HepG2 (cell line): ENCODE measurements at places on chromosomes 2 and 18. TPM values are rescaled to one million over a fixed set of nuclear protein-coding genes. Genes with fewer than 3 reads are reported as not detected.
A peak's percentile ranks its signal among the peaks of the same experiment; 100 is the strongest.

- no peak overlapping the region for H3K27ac ChIP-seq
- H3K4me3 ChIP-seq: no peak overlapping the region
- H3K27me3 ChIP-seq: 0 out of 3 replicates have a peak, but pooled peaks cover 8% of the 10 kb centered on the region
- H3K36me3 ChIP-seq: no peaks in the 10 kb centered on the region
- no peaks in the 10 kb centered on the region for H3K4me1 ChIP-seq
These were observed 7.7 kb upstream of the ICOS start for GRCh38 chr2:203928849-203929248.

Gene CFAP65
- polyA plus RNA-seq: 0.03 and 0.05 TPM in 2 replicates

DNA sequence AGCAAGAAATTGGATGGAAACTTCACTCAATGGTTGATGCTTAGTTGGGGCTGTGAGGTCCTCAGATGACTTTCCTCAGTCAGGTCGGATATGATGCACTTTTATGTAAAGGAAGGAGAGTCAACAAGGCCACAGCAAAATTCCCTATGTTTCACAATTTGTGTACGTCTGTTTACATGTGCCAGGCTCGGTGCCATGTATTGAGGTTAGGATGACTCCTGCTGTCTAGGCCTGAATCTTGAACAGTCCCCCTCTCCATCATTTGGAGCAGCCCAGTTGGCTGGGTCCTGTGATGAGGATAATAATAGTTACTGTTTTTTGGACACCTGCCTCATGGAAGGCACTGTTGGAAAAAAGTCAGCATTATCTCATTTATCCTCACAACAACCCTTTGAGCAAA, 43.1 kb downstream of the VSNL1 start:
- DNase-seq: no peak
- no peaks in the 10 kb centered on the region; the same call in 1 of the 2 replicates for H3K36me3 ChIP-seq
- peaks cover 70% of the 10 kb centered on the region for H3K4me1 ChIP-seq
- H3K27me3 ChIP-seq: no peaks in the 10 kb centered on the region

Gene HOXD9
- polyA plus RNA-seq: not detected in 2 replicates

DNA sequence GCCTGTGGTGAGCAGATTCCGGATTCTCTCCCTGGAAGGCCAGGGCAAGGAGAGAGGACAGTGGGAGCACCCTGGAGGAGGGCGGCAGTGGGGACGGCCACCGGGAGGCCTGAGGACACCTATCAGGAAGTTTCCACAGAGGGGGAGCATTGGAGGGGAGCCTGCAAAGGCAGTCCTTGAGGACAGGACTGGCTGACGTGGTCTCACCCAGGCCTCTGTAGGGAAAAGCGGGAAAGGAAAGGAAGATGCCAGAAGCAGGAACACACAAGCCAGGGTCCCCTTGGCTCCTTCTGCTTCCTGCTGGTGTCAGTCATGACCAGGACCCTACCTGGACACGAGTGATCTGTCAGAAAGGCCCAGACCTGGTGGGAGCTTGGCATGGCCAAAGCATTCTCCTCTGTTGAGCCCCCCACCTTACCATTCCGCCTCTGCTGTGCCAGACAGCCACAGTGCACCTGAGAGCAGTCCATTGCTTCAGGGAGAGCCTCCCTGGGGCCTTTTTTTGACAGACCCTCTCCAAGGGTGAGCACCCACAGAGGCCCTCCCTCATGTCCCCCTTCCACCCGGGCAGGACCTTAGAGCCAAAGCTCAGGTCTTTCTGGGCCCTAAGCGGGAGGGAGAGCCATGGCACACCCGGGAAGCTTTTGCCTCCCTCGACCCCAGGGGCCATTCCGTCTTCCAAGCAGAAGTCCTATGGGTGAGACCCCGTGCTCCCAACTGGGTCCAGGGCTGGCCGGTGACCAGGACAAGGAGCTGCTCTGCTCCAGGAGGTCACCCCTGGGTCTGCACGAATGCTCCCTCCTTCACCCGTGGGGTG, 333.1 kb downstream of the DYSF start:
- H3K27ac ChIP-seq: no peak overlapping the region
- DNase-seq: no peak
- H3K27me3 ChIP-seq: no peaks in the 10 kb centered on the region; the same call in 1 of the 2 replicates
- H3K4me3 ChIP-seq: no peak overlapping the region

Gene EML6
- 17.2 and 28.5 TPM in 2 replicates for polyA plus RNA-seq

GRCh38 chr2:236718207-236718992, 148.8 kb downstream of the ACKR3 start:
- no peaks in the 10 kb centered on the region for H3K4me1 ChIP-seq
- DNase-seq: no peak
- H3K27me3 ChIP-seq: peaks cover 18% of the 10 kb centered on the region; the same call in 2 of the 3 replicates

- no peaks in the 10 kb centered on the region for H3K4me1 ChIP-seq
- H3K4me3 ChIP-seq: no peak overlapping the region
- no peak overlapping the region for H3K27ac ChIP-seq
- DNase-seq: no peak
These were observed 50.7 kb upstream of the DDX18 start for GRCh38 chr2:117763804-117764203.

- no peak overlapping the region for H3K4me3 ChIP-seq
- no peaks in the 10 kb centered on the region for H3K36me3 ChIP-seq
- H3K27me3 ChIP-seq: no peaks in the 10 kb centered on the region
- H3K4me1 ChIP-seq: no peaks in the 10 kb centered on the region
- no peak overlapping the region for H3K27ac ChIP-seq
These were observed 93.9 kb downstream of the KLF7 start for GRCh38 chr2:207071820-207072219.

- H3K27me3 ChIP-seq: no peaks in the 10 kb centered on the region
- no peak overlapping the region for H3K4me3 ChIP-seq
- DNase-seq: no peak
- H3K27ac ChIP-seq: no peak overlapping the region
- no peaks in the 10 kb centered on the region for H3K36me3 ChIP-seq
These were observed 15.5 kb upstream of the ST8SIA5 start for GRCh38 chr18:46772357-46772756.

- no peak overlapping the region for H3K4me3 ChIP-seq
- no peaks in the 10 kb centered on the region for H3K27me3 ChIP-seq
- no peaks in the 10 kb centered on the region for H3K36me3 ChIP-seq
- no peaks in the 10 kb centered on the region for H3K4me1 ChIP-seq
These were observed 181.5 kb downstream of the NRXN1 start for GRCh38 chr2:50850290-50850969.

GRCh38 chr2:14761118-14761517, 128.6 kb downstream of the LRATD1 start:
- no peak overlapping the region for H3K4me3 ChIP-seq
- no peaks in the 10 kb centered on the region for H3K36me3 ChIP-seq
- H3K27ac ChIP-seq: no peak overlapping the region
- DNase-seq: no peak
- no peaks in the 10 kb centered on the region for H3K4me1 ChIP-seq

DNA sequence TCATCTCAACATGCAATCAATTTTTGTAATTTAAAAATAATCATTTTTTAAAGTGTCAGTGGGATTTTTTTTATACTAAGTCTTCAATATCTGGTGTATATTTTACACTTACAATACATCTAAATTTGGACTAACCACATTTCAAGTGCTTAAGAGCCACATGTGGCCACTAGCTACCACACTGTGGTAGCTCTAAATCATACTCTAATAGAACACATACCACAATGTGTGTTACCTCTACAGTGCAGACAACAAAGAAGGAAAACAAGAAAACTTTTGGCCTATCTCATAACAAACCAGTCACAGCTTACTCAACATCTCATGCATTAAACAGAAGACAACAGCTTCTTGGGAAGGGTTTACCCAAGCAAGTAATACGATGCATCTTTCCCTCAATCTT, 24.5 kb downstream of the PIAS2 start:
- H3K4me3 ChIP-seq: no peak overlapping the region
- H3K4me1 ChIP-seq: peaks cover 13% of the 10 kb centered on the region
- H3K27ac ChIP-seq: no peak overlapping the region
- DNase-seq: no peak

DNA sequence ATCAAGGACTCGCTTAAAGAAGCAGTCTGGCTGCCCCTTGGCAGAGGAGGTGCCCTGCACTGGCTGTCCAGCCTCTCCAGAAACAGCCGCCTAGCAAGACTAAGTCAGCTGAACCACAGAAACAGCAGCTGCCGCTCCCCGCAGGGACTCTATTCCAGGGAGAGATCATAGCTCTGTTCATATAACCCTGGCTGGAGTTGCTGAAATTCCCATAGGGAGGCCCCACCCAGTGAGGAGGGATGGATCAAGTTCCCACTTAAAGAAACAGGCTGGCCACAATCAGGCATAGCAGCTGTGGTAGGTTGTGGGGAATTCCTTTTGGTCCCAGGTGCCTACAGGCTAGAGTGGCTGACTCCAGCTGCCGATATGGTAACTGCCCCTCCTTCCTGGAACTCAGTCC, 74.2 kb upstream of the MC4R start:
- no peaks in the 10 kb centered on the region for H3K4me1 ChIP-seq
- DNase-seq: no peak
- H3K27me3 ChIP-seq: no peaks in the 10 kb centered on the region
- no peak overlapping the region for H3K27ac ChIP-seq
- H3K4me3 ChIP-seq: no peak overlapping the region

GRCh38 chr2:26516781-26517180, 38.9 kb upstream of the OTOF start:
- no peaks in the 10 kb centered on the region for H3K36me3 ChIP-seq
- no peak overlapping the region for H3K27ac ChIP-seq
- H3K4me3 ChIP-seq: no peak overlapping the region
- peaks cover 11% of the 10 kb centered on the region for H3K27me3 ChIP-seq
- H3K4me1 ChIP-seq: no peaks in the 10 kb centered on the region

DNA sequence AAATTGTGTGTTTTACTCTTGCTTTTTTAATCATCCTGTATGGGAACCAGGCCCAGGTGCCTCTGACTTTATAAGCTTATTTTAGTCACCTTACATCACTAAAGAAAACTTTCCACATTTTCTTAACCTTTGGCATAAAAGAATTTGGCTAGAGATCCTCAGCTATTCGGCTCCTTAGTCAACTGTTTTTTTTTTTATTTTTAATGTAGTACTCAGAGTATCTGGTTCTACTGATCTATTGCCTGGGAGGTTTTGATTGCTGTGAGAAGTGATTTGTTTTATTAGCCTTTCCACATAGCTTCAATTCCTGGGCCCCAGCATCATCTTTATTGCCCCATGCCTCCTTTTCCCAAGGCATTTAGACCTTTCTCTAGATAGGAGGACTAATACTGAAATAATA, 121.0 kb downstream of the MYO1B start:
- DNase-seq: no peak
- no peak overlapping the region for H3K4me3 ChIP-seq
- no peaks in the 10 kb centered on the region for H3K4me1 ChIP-seq
- H3K27ac ChIP-seq: no peak overlapping the region
- peaks cover 25% of the 10 kb centered on the region for H3K36me3 ChIP-seq

Gene SF3B1
- polyA plus RNA-seq: 677 and 750 TPM in 2 replicates

DNA sequence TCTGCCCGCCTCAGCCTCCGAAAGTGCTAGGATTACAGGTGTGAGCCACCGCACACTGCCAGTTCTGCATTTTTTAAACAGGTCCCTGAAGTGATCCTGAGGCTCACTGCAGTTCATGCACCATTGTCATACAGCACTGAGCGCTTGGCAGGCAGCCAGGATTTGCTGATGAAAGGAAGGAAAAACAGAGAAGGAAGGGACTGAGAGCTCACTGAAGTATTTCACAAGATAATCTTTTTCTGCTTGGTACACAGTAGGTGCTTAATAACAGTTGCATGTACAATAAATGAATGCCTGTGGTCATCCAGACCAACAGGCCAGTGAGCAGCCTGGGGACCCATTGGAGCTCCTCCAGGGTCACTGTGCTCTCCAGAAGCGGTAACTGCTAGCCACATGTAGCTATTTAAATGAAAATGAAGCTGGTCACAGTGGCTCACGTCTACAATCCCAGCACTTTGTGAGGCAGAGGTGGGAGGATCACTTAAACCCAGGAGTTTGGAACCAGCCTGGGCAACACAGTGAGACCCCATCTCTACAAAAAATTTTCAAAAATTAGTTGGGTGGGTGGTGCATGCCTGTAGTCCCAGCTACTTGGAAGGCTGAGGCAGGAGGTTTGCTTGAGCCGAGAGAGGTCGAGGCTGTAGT, 33.1 kb upstream of the SMAD7 start:
- H3K4me3 ChIP-seq: no peak overlapping the region
- no peaks in the 10 kb centered on the region for H3K36me3 ChIP-seq
- H3K27me3 ChIP-seq: no peaks in the 10 kb centered on the region
- peaks cover 74% of the 10 kb centered on the region for H3K4me1 ChIP-seq
- peak; percentile 63 for DNase-seq

Gene SMARCAL1
- polyA plus RNA-seq: 21.3 and 21.5 TPM in 2 replicates

Gene THUMPD2
- polyA plus RNA-seq: 11.8 and 12.2 TPM in 2 replicates

Gene PLCL1
- not detected in 2 replicates for polyA plus RNA-seq
